NCI-H69 (cell line): ENCODE measurements at places on chromosomes 6 and 20.

- no peak for DNase-seq
These were observed 133.7 kb upstream of the GMDS start for GRCh38 chr6:2378891-2379652.

GRCh38 chr20:24780674-24781417 lies 168.2 kb upstream of the CST7 start:
- DNase-seq, result no peak

DNA sequence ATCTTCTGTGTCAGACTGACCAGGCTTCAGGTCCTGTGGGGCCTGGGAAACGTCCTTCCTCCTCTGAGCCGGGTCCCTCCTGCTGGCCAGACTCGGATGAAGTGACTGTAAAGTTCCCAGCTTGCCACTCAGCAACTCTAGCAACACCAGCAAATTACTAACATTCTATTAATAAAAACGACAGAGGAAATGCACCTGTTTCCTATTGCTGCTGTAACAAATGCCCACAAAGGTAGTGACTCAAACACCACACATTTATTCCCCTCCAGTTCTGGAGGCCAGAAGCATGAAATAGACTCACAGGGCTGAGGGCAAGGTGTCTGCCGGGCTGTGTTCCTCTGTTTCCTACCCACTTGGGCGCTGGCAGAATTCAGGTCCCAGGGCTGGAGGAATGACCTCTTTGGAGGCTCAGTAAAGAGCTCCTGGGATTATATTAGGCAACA lies 48.8 kb downstream of the CTCFL start:
- DNase-seq, result no peak

DNA sequence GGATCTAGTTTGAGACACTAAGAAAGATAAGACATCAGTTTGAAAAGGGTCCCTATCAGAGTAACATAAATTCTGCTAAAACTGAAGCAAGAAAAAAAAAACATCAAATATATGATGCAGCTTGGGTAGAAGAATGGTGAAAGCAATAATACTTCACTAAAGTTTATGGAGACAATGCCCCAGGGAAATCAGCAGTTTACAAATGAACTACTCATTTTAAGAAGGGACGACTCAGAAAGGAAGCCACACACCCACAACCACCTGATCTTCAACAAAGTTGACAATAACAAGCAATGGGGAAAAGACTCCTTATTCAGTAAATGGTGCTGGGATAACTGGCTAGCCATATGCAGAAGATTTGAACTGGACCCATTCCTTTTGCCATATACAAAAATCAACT lies 143.5 kb downstream of the TPBG start:
- DNase-seq, result peak; percentile 19

DNA sequence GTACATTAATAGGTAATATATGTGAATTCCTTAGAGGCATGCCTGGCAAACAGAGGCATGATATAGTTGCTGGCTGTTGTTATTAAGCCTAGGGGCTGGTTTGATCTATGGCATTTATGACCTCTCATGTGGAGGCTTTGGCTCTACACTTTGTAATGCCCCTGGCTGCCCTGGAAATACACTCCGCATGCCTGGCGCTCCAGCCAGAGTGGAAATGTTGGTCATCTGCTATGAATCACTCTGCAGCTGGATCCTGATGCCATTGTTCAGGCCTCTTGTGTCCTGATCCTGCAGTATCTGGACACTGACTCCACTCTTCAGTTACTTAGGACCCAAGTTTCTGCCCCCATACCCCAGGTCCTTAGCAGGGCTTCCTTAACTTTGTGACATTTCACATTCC lies 200.5 kb upstream of the PCSK2 start:
- DNase-seq, result no peak

GRCh38 chr6:29617782-29618554 lies 15.0 kb downstream of the GABBR1 start:
- no peak for DNase-seq

GRCh38 chr20:6533761-6534479 lies 233.6 kb upstream of the BMP2 start:
- DNase-seq, result no peak

GRCh38 chr20:40265825-40266533 lies 423.1 kb downstream of the MAFB start:
- DNase-seq, result peak; percentile 51

- peak; percentile 60 for DNase-seq
These were observed 90.1 kb downstream of the CAP2 start for GRCh38 chr6:17483391-17484016.

DNA sequence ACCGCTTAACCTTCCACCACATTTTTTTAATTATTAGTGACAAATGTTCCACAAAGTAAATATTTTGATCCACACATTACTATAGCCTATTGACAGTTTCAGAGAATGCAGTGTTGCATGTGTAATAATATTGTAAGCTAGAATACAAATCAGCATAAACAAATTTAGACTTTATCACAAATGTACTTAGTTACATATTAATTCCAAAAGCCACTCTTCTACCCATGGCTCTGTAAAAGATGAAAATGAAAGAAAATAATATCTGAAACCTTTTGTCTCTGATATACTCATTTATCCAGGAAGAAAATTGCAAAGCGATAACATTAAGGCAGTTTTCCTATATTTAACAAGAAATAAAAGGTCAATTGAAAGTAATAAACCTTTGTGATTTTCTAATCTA lies 954.0 kb upstream of the MAN1A1 start:
- no peak for DNase-seq

DNA sequence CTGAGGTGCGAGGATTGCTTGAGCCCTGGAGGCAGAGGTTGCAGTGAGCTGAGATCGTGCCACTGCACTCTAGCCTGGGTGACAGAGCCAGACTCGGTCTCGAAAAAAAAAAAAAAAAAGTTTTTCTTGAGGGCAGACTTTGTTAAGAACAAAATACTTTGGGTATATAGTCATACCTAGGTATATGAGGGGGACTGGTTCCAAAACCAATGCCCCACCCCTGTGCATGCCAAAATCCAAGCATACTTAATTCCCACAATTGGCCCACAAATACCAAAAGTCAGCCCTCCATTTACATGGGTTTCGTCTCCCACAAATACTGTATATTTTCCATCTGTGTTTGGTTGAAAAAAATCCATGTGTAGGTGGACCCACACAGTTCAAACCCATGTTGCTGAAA lies 119.9 kb downstream of the INSM1 start:
- no peak for DNase-seq

DNA sequence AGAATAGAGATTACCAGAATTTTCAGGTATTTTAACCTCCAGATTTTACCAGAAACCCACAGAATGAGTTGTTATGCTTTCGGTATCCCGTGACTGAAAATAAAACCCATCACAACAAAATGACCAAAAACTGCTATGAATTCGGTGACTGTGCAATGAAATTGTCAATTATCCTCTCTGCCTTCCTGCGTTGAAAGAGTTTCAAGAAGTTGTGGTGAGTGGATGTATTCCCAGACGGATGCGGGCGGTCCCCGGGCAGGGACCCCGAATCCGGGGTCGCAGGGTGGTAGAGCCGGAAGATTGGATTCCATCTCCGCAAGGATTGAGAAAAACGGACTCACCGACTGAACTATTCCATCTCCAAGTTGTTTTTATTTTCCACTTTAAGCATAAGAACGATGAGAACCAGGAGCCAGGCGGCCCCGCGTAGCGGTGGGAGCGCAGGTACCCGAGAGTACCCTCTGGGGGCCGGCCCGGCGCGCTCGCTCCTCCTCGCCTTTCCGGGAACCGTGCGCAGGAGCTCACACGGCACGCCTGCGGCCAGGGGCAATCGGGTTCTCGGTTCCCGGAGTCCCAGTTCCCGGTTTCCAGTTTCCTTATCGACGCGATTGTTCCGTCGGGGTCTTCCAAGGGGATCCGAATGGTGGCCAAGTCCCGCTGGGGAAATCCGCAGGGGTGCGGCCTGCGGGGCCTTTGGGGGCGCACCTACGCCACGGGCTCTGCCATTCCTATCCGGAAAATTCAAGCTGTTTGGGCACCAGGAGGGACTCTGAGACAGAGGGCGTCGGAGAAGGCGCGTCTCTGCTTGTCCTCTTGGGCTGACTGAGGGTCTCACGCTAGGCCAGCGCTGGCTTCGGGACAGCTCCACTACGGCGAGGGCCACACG lies 104.9 kb upstream of the PRDM1 start:
- DNase-seq, result no peak

GRCh38 chr6:44189257-44189656 lies 27.5 kb upstream of the MYMX start:
- no peak for DNase-seq
